ENCODE measurements at places on chromosomes 5 and 9. TPM values are rescaled to one million over a fixed set of nuclear protein-coding genes. Genes with fewer than 3 reads are reported as not detected.

DNA sequence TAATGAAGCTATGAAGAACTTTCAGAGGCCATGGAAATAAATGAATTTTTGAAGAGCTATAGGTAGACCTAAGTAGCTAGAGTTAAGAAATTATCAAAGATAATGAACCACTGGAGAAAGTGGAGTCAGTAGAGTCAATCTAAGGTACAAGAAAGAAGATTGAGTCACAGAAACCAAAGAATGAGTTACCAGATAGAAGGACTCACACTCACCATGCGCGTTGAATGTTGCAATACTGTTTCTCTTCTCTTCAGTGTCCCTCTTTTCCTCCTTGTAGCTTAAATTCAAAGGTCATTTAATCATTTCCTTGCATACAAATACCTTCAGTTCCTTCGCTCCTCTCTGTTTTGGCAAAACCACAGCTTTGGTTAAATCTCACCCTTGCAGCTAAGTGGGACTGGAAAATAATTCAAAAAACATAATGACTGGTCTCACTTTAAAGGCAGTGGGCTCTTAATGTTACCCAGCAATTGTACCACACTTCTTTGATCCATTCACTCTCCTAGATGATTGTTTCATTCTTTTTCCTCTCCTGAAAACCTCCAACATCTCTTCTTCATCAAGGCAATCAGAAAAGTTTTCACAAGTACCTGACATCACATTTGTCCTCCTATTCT lies 58.3 kb downstream of the NIPBL start:
- DNase-seq: no peak

GRCh38 chr9:87233899-87234455 lies 263.7 kb upstream of the DAPK1 start:
- DNase-seq: no peak

DNA sequence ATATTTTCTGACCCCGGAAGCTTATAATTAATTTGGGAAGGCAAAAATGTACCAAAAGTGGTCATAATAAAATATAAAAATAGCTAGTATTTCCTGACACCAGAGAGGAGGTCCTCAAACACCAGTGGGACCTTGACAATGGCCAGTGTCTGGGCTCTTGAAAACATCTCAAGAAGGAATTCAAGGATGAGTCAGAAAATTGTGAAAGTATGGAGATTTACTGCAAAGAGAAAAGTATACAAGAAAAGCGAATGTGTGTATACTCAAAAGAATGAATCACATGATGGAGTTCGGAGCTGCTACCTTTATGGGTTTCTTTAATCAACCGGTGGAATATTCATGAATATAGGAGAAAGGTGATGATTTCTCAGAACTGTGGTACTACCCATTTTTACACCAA lies 1709.0 kb upstream of the WWC1 start:
- no peak for DNase-seq

GRCh38 chr5:146529984-146530383 lies 14.0 kb upstream of the GPR151 start:
- DNase-seq: no peak

- no peak for DNase-seq
These were observed 18.6 kb downstream of the CTNNAL1 start for GRCh38 chr9:108994695-108995094.

DNA sequence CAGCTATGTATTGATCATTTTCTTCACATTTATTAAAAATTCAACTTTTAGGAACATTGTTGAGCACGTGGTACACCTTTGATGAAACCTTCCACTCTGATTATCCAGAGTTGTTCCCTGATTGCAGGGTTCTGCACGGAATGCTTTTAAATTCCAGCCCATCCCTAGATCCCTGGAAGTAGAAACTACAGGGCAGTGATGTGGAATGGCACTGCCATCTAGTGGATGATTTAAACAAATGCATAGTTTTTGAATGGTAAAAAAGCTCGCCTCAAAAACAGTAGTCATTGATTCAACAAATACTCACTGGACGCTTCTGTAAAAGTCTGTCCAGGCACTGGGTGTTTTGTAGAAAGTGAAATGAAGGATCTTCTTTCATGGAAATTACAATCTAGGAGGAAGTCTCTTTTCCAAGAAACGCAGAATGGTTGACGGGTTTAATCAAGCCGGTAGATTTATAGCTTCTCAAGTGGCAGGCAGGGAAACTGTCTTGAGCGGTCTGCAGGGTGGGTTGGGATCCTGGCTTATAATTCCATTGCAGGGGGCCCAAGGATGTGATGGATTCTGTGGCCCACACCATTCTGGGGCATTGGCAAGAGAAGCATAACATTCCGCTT lies 118.4 kb downstream of the ARHGAP26 start:
- DNase-seq: no peak

DNA sequence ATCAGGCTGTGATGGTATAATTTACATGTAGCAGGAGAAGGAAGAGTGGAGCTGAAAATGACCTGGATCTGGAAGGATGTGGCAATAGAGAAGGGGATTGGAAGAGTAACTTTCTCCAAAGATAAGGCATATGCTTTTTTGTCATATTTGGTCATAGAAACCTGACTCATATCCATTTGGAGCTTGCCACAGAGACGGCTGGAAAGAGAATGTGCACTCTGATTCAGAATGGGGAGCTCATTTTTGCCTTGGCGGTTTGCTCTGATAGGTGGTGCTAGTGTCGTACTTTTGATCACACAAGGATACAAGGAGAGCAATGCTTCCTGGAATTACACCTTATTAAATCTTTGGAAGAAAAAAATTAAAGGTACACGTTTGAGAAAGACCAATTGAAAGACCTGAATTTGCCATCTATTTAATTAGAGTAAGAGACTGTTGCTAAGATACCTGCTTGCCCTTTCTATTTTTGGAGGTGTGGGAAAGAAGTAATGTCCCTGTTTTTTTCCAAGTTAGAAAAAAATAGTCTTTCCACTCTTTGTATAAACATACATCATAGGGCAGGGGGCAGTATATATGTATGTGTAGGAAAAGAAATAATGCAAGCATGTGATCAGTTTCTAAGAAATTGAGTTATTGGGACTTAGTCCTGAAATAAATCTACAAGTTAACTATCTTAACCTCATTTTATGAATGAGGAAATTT lies 5.4 kb downstream of the LSM11 start:
- DNase-seq: no peak

The GFI1B gene
- not detected for total RNA-seq

GRCh38 chr5:115788440-115788839 lies 28.0 kb downstream of the CDO1 start:
- DNase-seq: no peak

DNA sequence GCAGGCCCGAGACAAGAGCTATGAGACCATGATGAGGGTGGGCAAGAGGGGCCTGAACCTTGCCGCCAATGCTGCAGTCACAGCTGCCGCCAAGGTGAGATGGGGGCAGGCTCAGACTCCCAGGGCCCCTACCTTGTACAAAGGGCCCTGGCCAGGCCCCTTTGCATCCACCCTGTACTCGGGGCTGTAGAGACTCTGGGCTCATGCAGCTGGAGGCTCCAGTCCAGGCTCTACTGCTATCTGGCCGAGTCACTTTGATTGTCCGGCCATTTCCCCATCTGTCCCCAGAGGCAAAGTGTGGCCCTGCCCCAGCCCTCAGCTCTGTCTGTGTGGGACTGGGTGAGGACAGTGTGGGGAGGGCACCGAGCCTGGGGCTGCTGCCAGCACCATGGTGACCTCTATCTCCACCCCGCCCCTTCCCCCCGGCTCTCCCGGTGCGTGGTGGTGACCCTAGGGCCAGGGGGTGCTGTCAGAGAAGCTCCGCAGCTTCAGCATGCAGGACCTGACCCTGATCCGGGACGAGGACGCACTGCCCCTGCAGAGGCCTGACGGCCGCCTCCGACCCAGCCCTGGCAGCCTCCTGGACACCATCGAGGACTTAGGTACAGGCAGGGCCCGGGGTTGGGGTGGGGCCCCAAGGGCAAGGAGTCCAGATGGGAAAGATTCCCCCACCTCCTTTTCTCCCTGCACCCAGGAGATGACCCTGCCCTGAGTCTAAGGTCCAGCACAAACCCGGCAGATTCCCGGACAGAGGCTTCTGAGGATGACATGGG lies 6.1 kb downstream of the REEP2 start:
- peak; percentile 84 for DNase-seq

DNA sequence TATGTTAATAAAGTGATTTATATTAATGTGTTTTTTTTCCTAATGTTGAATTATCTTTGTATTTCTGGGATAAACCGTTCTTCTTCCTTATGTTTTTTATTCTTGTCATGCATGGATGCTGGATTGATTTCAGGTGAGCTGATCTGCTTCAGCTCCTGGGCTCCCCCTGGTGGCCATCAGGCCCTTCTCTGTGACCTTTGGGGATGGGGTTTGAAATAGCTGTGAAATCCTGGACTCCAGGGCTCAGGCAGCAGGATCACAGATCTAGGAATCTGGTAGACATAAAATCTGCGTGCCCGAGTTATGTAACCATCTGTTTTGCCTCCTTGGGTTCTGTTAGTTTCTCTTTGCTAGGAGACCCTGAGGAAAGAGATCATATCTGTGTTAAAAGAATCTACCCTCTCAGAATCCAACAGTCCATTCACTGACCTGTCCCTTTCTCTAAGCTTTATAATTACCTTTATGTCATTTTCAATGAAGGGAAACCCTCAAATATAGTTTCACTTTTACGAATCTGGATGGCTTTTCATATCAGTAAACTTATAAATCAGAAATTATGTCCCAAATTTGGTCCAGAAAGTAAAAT lies 12.2 kb upstream of the OR13J1 start:
- peak; percentile 93 for DNase-seq

DNA sequence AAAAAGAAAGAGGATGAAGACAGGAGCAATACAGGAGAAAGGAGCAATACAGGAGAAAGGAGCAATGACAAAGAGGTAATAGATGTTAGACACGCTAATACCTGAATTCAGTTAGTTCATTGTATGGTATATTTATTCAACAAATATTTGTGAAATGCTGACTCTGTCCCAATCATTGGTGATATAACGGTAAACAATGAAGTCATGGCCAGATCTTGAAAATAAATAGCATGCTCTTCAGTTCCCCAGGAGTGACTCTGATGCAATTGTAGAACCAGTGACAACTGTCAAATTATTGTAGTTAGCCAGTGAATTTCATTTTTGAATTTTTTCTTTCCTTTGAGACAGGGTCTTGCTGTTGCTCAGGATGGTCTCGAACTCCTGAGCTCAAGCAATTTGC lies 48.0 kb upstream of the SPINK14 start:
- DNase-seq: no peak

DNA sequence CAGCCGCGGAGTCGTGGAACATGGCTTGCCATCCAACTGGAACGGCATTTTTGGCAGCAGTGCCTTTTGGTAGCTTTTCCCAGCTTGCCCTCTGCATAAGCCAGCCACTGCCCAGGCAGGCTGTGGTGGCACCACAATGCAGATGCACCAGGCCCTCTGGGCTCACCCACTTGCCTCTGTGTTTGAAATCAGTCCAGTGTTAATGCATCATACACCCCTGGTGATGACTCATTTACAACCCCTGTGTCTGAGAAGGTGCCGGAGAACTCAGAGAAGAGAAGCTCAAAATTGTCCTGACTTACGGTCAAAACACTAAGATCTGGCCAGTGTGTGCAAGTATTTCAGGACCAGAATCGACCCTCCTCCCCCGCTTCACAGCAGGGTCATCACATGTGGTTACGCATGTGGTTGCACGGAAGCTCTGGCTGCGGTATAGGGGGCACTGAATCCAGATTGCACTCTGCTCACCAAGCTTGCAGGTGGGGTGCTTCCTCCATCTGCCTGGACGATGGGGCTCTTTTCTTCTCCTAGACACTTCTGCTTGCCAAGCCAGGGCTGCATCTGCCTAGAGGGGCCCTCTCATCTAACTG lies 66.5 kb upstream of the SMIM15 start:
- no peak for DNase-seq

GRCh38 chr5:126969548-126969947 lies 60.8 kb downstream of the MARCHF3 start:
- DNase-seq: no peak

- no peak for DNase-seq
These were observed 1.6 kb downstream of the SKP1 start for GRCh38 chr5:134174841-134175839.

The IFNB1 gene
- total RNA-seq: not detected

- DNase-seq: no peak
These were observed 89.0 kb downstream of the CAMK4 start for GRCh38 chr5:111313017-111313724.

DNA sequence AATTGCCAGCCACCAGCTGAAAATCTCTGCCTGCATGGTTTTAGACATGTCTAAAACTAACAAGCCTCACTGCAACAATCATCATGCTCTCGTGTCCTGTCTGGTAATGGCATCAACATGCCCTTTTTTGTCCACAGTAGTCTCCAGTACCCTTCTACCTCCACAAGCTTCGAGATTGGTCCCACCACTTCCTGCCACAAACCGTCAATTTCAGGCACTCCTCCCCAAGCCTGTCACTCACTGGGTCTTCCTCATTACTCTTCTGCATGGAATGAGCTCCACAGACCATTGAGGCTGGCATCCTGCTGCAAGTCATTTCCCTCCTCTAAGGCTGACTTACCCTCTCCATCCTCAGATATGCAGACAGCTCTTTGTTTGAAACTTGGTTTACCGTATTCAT lies 9.0 kb downstream of the LPAR1 start:
- no peak for DNase-seq

- no peak for DNase-seq
These were observed 342.2 kb upstream of the RFX3 start for GRCh38 chr9:3868012-3868411.

The WNT8A gene
- not detected for total RNA-seq

DNA sequence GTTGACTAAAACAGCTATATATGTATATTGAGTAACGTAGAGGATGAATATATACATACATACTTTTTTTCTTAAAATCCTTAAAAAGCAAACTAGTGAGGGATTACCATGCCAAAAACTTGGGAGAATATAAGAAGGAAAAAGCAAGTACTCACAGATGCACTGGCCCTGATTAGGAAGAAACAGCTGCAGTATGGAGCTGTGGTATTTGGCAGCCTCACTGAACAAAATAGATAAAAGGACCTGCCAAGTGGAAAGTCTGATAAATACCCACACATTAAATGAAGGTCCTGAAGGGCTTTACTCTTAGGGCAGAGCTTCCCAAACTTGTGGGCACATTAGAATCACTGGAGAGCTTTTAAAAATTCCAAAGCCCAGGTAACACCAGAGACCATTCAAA lies 80.6 kb downstream of the FEM1C start:
- DNase-seq: no peak

DNA sequence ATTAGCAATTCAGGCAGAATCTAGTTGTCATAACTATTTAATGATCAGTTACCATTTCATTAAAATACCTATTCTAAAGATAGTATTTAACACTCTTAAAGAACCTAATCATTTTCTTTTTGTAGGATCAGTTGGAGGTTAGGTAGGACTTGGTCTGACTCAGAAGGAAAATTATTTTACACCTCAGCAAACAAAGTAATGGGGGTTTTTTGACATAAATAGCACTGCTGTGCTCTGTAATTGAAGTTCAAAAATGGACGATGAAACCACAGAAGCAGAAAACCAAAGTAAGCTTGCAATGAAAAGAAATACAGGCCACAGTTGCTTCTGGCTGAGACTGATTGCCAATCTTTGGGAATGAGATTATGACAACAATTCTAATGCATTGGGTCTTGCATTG lies 187.0 kb upstream of the TRPM3 start:
- no peak for DNase-seq

The SPINK7 gene
- total RNA-seq: not detected

- no peak for DNase-seq
These were observed 86.3 kb downstream of the UBE2R2 start for GRCh38 chr9:33903157-33903780.

- no peak for DNase-seq
These were observed 370.8 kb upstream of the PTGER4 start for GRCh38 chr5:40308867-40309266.

The CER1 gene
- not detected for total RNA-seq

GRCh38 chr5:73908395-73908794 lies 282.4 kb downstream of the ARHGEF28 start:
- no peak for DNase-seq

The STPG3 gene
- total RNA-seq: 0.50 TPM

The KLF4 gene
- 113 TPM for total RNA-seq

Data from osteocyte (in vitro differentiated cells).